BJ (cell line): ENCODE measurements at places on chromosomes 7 and 10.
A peak's percentile ranks its signal among the peaks of the same experiment; 100 is the strongest.

DNA sequence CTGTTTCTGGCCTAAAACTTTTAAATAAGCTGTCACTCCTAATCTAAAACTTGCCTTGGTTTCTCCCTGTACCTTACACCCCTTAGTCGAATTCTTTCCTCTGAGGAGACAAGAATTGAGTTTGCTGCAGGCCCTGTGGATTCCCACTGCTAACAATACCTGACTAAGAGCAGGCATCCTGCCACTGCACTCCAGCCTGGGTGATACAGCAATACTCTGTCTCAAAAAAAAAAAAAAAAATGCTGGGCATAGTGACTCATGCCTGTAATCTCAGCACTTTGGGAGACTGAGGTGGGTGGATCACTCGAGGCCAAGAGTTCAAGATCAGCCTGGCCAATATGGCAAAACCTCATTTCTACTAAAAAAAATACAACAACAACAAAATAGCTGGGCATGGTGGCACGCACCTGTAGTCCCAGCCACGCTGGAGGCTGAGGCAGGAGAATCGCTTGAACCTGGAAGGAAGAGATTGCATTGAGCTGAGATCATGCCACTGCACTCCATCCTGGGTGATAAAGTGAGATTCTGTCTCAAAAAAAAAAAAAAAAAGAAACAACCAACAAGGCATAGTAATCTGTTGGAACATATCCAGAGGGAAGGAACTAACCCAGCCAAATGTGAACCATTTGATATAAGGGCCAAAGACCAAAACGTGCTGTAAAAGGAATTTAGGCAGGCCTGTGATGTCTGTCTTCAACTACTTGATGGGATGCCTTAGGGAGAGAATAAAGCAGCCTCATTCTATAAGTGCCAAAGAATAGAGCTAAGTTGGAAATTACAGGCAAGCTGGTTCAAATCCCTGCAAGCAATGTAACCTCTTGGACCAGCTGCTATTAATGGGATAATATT lies 732.7 kb upstream of the AUTS2 start:
- no peak for DNase-seq

GRCh38 chr10:48935577-48935976 lies 4.1 kb downstream of the LRRC18 start:
- no peak for DNase-seq

- DNase-seq, result no peak
These were observed 651 bp downstream of the MYO3A start for GRCh38 chr10:25934621-25935139.

DNA sequence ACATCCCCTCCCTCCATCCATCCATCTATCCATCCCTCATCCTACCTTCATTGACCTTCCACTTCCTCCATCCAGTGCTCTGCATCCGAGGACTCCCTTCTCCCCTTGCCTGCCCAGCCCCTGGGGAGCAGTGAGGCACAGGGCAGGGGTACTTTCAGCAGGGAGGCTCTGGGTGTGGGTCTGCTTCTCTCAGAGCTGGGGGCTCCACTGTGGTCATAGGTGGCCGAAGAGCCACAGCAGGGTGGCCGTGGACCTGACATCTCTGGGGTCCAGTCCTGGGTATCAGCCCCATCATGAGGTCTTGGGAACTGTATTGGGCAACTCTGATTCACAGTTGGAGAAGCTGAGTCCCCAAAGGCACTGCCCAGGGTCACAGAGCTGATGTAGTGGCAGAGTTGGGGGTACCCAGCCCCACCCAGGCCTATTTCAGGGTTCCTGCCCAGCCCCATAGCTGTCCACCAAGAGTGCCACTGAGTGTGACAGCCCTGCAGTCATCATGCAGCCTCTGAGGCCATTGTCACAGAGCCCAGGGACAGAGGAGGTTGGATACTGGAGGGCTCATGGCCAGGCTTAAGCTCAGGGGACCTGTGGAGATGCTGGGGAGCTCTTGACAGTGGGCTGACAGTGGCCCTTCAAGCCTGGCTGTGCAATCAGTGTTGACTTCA lies 35.3 kb upstream of the DPYSL4 start:
- DNase-seq, result no peak

GRCh38 chr10:44368637-44369036 lies 16.3 kb downstream of the CXCL12 start:
- no peak for DNase-seq

DNA sequence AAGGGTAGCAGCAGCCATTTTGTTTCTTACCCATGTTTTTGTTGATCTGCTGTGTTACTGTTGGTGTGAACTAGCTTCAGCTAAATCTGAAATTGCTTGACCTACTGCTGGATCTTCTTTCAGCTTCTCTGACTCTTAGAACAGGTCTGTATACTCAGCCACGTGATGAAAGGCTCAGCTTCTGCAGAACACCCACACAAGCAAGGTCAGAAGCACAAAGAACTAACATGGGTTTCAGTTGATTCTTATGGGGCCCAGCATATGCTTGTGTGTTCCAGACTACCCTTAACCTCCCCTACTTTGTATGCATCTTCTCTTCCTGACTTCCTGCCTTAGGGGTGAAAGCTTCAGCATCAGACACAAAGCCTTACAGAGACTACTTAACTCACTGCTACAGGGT lies 186.8 kb downstream of the HGF start:
- no peak for DNase-seq

- no peak for DNase-seq
These were observed 33.5 kb downstream of the PROSER2 start for GRCh38 chr10:11856678-11857077.

- DNase-seq, result no peak
These were observed 28.3 kb downstream of the POLR3A start for GRCh38 chr10:78000956-78001472.

- DNase-seq, result no peak
These were observed 16.1 kb upstream of the JMJD1C start for GRCh38 chr10:63481815-63482421.

- no peak for DNase-seq
These were observed 56.4 kb downstream of the KIF5B start for GRCh38 chr10:31999836-32000235.

DNA sequence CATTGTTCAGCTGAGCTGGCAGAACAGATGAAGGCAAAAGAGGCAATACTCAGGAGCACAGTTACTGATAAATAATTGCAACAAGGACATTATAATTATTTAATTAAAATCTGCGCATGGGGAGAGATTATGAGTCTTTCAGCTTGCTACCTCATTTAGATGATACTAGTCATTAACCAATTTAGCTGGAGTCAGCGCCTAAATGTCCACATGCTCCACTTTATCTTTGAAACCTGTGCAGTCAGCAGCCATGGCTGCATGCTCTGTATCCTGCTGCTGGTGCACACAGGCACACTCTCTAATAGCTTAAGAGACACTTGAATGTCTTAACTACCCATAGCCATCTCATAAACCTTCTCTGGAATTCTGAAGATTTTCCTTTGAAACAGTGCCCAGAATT lies 196.8 kb downstream of the PPP1R3A start:
- no peak for DNase-seq

GRCh38 chr7:74312418-74313028 lies 23.3 kb downstream of the CLIP2 start:
- no peak for DNase-seq

- DNase-seq, result no peak
These were observed 31.1 kb downstream of the MRPS24 start for GRCh38 chr7:43838201-43838658.

DNA sequence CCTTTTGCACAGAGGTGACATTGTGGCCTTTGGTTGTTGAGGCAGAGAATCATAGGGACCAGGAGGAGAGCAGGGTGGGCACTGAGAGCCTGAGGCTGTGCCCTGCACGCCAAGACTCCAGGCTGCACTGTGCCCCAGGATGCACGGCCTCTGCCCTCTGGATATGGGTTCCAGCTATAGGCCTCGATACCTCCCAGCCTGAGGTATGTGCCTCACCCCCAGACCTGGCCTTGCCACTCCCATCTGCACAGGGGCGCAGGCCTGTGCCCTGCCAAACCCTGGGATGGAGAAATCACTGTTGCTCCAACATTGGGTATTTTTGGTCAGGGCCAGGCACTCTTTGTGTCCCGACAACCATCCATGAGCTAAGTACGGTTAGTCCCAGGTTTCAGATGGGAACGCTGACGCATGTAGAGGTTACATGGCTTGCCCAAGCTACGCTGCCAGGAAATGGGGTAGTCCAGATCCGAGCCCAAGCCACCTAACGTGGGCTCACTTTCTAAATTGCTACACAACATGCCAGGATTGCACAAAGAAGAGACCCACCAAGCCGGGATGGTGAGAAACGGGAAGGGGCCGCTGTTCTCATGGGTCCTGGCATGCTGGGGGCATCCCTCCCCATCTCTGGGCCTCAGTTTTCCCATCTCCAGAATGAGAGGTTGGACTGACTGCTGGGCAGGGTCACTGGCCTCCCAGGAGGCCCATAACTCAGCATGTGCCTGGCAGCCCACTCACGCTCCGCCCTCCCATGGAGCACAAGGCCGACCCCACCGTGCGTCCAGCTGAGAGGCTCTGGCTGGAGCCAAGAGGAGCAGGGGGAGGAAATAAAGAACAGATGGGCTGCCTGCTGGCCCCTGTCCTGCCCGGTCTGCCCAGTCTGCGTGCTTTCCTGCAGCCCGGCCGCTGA lies 44.2 kb downstream of the ZCCHC24 start:
- DNase-seq, result no peak

DNA sequence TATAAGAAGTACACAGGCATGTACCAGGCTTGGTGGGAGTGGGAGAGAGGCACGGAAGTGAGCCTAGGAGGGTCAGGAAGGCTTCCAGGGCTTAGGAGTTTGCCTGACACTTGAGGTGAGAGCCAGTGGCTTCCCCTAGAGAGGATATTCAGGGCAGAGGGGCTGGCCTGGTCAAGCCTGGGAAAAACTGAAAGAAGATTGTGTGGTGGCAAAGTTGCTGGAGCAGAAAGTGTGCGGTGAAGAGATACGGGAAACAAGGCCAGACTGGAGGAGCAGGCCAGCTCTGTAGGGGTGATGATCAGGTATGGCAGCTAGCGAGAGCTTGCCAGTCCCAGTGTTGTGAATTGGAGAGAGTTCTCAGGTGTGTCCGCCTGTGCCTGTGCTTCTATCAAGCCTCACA lies 129.9 kb downstream of the CCNY start:
- no peak for DNase-seq

DNA sequence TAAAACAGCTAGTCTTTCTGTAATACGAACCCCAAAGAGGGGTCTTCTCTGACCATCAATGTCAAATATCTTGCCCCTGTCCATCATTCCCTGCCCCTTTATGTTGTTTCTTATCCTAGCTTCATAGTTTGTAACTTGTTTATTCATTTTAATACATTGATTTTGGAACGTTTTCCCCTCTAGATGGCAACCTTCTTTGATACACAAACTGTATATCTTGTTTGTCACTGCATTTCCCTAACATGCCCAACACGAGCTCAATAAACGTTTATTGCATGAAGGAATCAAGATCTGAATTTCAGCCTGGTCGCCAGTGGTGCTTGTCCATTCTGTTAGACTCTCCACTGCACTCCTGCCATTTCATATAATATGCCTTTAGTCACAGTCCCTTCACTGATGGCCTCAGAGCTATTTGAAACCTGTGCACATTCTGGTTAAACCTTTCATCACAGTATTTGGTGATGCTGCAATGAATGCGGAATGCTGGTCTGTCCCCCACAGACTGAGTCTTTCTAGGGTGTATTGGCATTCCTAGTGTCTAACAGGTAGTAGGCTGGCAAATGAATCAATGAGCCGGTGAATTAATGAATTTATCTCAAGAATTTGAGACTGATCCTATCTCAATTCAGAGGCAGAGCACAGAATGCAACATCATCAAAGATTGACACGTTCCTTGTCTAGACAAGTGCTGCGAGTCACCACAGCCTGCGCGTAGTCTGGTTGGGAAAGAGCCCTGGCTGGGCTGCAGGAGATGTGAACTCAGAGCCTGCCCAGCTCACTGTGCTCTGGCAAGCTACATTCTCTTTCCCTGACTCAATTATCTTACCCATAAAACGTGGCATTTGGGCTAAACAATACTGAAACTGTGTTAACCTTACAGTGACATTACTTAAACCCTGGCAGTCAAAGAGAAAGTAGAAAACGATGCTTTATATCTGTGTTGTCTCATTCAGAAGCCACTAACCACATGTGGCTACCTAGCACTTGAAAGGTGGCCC lies 55.2 kb upstream of the FRMD4A start:
- DNase-seq, result peak; percentile 81

DNA sequence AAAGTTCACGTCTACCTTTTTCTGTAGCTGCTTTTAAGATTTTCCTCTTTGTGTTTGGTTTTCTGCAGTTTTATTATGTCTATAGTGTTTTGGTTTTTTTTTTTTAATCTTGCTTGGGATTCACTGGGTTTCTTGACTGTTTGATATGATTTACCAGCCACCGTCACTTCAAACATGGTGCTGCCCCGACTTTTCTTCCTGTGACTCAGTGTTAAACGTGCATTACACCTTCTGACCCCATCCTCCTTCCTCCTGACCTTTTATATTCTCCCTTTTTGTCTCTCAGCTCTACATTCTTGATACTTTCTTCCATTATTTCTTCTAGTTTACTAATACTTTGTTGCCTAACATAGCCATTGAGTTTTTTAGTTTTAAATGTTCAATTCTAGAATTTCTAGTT lies 61.5 kb downstream of the GNA12 start:
- DNase-seq, result no peak

GRCh38 chr7:151095123-151095797 lies 9.0 kb downstream of the AGAP3 start:
- no peak for DNase-seq

GRCh38 chr7:39069031-39069430 lies 91.3 kb downstream of the POU6F2 start:
- no peak for DNase-seq

DNA sequence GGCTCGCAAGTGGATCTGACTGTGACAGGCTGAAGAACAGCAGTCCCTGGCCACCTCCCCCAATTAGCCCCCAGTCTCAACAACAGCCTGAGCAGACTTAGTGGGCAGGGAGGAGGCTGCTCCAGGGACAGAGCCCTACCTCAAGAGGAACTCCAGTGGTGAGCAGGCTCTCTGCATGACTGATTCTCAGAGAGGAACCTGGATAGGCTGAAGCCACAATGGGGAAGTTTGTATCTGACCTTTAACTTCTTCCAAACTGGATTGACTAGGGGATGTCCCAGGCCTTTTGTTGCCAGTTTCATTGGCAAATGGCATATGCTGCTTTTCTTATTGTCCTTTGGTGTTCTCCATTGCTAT lies 93.0 kb downstream of the ARHGAP22 start:
- no peak for DNase-seq

GRCh38 chr10:12350925-12351324 lies 1.6 kb downstream of the CAMK1D start:
- DNase-seq, result no peak

- DNase-seq, result no peak
These were observed 831 bp downstream of the CCDC7 start for GRCh38 chr10:32446536-32447406.

- no peak for DNase-seq
These were observed 136.0 kb upstream of the NAMPT start for GRCh38 chr7:106420736-106421135.

GRCh38 chr10:117511601-117512390 lies 30.8 kb upstream of the EMX2 start:
- no peak for DNase-seq
